ENCODE measurements at places on chromosomes 1 and 21.

GRCh38 chr1:72845381-72845780 lies 563.0 kb upstream of the NEGR1 start:
- DNase-seq, result no peak

GRCh38 chr21:45336870-45337269 lies 49.2 kb upstream of the POFUT2 start:
- DNase-seq, result no peak

GRCh38 chr1:245875581-245876261 lies 631.4 kb downstream of the SMYD3 start:
- no peak for DNase-seq

DNA sequence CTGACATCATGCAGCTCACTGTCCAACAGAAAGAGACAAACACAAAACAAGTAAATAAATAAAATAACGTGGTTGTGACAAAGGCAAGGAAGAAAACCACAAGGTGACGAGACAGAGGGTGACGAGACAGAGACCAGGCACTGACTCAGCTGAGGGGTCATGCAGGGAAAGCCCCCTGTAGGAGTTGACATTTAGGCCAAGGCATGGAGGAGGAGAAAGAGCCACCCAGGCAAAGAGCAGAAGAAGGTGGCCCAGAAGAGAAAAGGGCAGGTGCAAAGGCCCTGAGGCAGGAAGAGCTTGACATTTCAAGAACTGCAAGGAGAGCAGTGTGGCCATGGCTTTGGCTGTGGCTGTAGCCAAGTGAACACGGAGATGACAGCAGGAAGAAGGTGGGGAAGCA lies 65.1 kb upstream of the ID3 start:
- DNase-seq, result no peak

DNA sequence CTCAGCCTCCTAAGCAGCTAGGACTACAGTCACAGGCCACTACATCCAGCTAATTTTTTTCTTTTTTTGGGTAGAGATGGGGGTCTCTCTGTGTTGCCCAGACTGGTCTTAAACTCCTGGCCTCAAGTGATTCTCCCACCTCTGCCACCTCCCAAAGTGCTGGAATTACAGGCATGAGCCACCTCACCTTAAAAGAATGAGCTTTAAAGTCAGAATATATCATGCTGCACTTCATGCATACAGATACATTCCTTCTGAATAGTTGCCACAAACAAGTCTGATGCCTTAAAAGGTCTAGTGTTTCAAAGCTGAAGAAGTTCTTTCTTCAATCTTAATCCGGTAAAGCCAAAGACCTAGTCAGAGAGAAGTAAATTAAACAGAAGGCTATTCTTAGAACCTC lies 23.8 kb upstream of the CPLANE2 start:
- DNase-seq, result no peak

GRCh38 chr1:19661721-19662228 lies 2.9 kb upstream of the HTR6 start:
- DNase-seq, result no peak

DNA sequence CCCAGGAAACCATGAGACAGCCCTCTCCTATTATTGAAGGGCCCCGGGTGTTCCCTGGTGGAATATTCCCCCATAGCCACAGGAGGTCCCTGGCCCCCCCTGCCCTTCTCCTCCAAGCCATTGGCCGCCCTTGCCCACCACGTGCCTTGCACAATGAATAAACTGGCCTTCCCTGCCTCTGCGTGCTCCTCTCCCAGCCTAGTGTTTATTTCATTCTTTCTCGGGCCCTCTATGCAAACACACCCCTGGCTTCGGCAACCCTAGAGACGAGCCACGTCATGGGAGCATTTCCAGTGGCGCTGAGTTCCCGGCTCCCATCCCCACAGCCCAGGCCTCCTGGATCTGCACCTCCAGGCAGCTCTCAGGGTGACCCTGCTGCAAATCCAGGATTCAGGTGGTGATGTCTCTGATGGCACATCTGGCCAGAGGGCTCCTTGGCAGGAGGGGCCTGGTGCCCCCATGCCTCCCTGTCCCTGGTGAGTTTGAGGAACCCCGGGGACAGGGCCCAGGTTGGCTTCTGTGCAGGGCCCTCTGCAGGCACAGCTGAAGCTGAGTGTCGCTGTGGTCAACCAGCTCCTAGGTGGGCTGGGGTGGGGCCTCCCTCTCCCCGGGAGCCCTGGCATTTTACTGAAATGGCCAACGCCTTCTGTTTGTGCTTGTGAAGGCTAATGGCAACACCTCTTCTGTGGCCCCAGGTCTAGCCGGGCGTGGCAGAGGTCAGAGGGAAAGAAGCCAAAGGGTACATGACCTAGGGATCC lies 6.2 kb downstream of the KRTAP10-12 start:
- no peak for DNase-seq

GRCh38 chr1:83995649-83996048 lies 3.3 kb downstream of the TTLL7 start:
- no peak for DNase-seq

DNA sequence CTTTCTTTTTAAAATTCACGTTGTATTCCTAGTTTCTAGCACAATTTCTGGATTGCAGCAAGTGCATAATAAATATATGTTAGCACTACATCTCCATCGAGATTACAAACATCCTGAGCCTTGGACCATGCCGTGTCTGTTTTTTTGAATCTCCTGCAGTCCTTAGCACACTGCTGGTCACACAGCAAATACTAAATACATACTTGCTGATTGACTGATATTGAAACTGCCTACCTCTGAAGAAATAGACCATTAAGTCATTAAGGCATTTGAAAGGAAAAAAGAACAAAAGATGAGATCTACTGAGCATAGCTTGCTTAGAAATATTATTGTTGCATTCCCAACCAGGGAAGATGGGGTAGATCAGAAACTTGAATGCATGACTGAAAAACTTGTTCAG lies 369.1 kb downstream of the PTBP2 start:
- DNase-seq, result no peak

- DNase-seq, result no peak
Observed at GRCh38 chr1:228018961-228019721, 12.3 kb downstream of the WNT3A start.

DNA sequence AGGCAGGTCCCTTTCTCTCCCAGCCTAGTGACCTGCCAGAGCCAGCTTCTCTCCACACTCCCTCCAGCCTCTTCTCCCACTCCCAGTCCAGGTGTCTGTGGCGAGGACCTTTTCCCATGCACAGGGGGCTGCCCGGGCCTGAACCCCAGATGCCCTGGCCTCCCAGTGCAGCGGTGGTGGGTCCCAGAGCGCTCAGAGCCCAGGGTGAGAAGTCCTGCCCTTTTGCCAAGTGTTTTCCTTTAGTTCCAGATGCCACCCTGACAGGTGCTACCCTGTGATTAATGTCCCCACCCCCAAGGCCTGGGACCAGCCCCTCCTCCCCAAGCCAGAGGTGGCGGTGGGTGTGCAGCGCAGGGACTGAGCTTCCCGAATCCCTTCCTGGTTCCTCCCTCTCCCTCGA lies 90.4 kb downstream of the PAX7 start:
- no peak for DNase-seq

DNA sequence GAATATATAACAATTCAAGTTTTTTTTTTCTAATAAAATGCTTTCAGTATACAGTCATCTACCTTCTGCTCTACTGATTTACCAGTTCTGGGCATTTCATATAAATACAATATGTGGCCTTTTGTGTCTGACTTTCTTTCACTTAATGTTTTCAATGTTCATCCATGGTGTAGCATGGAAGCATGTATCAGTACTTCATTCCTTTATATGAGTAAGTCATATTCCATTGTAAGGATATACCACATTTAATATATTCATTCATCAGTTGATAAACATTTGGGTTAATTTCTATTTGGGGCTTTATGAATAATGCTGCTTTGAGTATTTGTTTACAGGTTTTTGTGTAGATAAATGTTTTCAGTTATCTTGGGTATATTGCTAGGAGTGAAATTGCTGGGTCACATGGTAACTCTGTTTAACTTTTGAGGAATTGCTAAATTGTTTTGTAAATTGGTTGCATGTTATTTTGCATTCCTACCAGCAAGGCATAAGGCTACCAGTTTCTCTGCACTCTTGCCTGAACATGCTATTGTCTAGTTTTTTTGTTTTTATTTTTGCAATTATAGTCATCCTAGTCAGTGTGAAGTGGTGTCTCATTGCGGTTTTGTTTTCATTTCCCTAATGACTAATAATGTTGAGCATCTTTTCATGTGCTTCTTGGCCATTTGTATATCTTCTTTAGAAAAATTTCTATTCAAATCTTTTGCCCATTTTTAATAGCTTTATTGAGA lies 206.1 kb downstream of the TM2D1 start:
- no peak for DNase-seq

DNA sequence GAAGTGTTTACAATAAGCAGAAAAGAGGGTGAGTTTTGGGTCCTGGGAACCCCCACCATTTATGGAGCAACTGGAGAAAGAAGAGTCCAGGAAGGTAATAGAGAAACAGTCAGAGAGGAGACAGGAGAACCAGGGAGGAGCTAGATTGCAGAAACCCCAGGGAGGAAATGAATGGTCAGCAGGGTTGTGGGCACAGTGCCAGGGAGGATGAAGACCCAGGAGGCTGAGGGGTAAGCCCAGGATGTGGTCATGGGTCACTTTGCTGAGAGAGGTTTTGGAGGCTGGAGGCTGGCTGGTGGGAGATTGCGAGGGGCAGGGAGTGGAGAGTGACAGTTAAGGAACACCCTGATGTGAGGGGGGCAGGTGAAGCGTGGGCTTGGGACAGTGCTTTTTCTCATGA lies 169.9 kb upstream of the CSF3R start:
- DNase-seq, result no peak

DNA sequence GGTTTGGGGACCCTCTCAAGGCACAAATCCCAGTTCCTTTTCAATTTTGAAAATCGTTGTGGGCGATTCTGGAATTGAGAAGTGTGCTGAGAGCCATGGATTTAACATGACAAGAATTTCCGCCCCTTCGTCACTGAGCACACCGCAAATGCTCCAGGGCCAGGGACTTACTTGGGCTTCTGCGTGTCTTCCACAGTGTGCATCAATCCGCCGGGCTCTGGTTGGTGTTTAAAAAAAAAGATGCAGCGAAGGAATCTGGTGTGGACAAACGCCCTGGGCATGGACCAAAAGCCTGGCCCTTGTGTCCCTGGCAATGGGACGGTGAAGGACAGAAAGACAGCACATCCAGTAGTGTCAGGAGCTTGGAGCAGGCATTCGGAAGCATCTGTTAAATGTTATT lies 696 bp upstream of the CLDN14 start:
- DNase-seq, result no peak

DNA sequence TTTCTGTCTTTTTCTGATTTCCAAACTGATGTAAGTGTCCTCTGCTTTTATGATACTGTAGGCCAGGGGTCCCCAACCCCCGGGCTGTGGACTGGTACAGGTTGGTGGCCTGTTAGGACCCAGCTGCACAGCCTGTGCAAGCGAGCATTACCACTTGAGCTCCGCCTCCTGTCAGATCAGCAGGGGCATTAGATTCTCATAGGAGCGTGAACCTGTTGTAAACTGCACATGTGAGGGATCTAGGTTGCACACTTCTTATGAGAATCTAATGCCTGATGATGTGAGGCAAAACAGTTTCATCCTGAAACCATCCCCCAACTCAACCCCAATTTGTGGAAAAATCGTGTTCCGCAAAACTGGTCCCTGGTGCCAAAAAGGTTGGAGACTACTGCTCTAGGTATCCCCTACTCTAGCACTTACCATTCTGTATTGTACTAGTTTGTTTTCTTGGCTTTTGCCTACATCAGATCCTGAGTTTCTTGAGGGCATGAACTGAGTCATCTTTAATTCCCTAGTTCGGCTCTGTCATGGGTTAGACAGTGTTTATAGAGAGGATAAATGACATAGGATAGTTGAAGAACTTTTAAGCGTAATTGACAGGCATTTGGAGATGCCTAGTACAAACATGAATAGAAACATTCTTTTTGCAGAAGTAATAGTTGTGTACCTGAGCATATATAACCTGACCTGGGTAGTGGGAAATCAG lies 4.1 kb downstream of the ABCD3 start:
- no peak for DNase-seq

- no peak for DNase-seq
Observed at GRCh38 chr1:99945174-99945573, 24.6 kb upstream of the SLC35A3 start.

GRCh38 chr21:14737284-14737691 lies 191.2 kb upstream of the SAMSN1 start:
- no peak for DNase-seq

DNA sequence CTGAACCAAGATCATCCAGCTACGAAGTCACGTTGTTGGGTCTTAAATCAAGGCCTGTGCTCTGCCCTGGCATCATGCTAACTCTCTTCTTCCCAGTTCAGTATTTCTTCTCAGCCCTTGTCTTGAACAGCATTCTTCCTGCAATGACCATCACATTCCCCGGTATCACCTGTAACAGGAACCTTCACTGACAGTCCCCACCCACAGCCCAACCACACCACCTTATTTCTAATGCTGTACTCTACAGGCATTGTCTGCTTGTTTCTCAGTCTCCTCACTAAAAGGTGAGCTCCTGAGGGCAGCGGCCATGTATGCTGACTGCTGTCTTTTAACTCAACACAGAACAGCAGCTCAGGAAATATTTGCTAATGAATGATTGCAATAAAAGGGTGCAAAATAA lies 54.0 kb downstream of the DAB1 start:
- no peak for DNase-seq

DNA sequence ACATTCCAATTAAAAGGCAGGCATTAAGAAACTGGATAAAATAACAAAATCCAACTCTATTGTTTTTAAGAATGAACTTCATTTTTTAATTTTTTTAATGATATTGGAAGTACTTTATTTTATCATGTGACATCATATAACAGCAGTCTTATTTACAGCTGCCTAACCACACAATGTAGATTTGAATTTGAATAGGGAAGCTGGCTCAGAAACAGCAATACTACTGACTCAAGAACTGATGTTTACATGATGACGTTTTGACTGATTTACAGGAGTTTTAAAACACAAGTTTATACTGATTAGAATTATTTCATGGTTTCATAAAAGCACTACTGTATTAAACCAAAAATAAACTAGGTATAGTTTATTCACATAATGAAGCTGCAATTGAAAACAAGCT lies 348.7 kb upstream of the NR5A2 start:
- DNase-seq, result no peak

DNA sequence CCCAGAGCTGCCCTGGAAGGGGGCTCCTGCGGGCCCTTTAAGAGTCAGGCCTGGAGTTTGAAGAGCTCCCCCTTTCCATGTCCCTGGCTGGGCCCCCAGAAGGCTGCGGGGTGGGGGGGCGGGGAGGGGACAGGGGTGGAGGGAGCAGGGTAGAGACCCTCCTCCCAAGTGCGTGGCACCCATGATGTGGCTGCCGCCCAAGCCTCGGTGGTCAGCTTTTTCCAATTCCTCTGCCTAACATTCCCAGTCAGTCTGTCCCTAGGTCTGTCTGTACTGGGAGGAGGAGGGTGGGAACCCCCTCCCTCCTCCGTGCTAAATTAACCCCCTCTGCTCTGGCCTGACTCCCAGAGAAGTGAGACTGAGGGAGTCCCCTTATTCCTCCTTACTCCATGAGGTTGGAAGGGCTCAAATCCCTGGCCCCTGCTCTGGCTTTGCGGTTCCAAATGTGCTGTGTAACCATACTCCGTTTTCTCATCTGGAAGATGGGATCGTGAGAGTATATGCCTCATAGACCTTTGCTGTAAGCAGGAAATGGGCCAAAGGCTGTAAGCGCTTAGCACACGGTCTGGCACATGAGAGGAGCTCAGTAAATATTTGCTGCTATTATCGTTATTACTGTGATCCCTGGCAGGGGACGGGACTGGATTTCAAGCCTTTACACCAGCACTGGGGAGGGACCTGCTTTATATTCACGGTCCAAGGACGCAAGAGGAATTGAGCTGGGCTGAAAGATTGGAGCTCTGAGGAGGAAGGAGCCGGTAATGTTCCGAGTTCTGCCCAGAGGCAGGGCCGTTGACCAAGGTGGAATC lies 658 bp upstream of the COL16A1 start:
- DNase-seq, result no peak

GRCh38 chr1:37449936-37450335 lies 24.4 kb upstream of the ZC3H12A start:
- no peak for DNase-seq

Data from stimulated activated CD4-positive, alpha-beta T cell treated with anti-CD3 and anti-CD28 coated beads, Interleukin-12 subunit alpha, Interleukin-12 subunit beta, amount 100 ng/mL, for 48 hours (primary cell).